ENCODE measurements at places on chromosomes 6 and 20. TPM values are rescaled to one million over a fixed set of nuclear protein-coding genes. Genes with fewer than 3 reads are reported as not detected.

- DNase-seq, result no peak
Observed at GRCh38 chr6:156698239-156699016, 78.8 kb upstream of the ARID1B start.

- DNase-seq, result no peak
Observed at GRCh38 chr6:105045526-105045925, 88.6 kb downstream of the LIN28B start.

GRCh38 chr6:4029687-4030086 is 49.2 kb downstream of the FAM217A start:
- DNase-seq, result no peak

DNA sequence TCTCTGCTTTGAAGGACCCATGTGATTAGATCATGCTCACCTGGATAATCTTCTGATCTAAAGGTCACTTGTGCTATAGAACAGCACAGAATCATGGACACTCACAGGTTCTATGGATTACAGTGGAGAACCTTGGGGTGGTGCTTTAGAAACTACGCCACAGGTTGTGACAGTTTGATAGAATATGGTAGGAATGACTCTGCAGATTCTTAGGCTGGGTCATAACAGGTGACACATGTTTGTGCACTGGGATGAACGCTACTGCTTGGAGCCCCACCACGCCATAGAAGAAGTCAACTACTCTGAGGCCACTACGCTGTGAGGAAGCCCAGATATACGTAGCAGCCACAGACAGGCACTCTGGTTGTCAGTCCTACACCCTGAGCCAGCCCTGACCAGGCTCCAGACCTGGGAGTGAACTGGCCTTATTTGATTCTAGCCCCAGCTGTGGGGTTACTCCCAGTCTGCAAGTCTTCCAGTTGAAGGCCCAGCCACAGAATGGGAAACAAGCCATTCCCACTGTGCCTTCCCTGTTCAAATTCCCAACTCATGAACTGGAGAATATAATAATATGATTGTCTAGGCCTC is 99.0 kb upstream of the SLC24A3 start:
- no peak for DNase-seq

GRCh38 chr6:94751641-94752329 is 825.5 kb upstream of the MANEA start:
- DNase-seq, result no peak

DNA sequence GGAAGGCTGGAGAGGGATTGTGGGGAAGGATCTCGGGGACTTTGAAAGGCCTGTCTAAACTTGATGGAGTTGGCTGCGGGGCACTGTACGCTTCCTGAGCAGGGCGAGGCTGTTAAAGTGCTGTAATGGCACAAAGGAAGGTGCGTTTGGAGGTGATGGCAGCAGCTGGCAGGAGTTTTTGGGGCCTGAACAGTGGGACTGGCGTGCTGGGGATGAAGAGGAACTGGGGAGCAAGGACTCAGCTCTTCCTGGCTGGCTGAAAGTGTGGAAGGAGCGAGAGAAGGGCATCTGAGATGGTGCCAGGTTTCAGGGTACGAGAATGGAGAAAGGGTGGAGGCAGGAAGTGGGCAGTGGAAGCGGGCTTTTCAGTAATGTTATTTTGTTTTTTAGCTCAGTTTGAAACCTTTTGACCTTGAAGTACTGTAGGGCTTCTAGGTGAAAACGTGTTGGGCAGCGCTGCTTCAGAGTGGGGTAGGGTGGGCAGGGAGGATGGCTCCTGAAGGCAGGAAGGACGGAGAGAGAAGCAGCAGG is 8.0 kb downstream of the TMEM181 start:
- DNase-seq, result no peak

- DNase-seq, result peak; percentile 92
Observed at GRCh38 chr20:51595058-51595532, 52.6 kb upstream of the NFATC2 start.

DNA sequence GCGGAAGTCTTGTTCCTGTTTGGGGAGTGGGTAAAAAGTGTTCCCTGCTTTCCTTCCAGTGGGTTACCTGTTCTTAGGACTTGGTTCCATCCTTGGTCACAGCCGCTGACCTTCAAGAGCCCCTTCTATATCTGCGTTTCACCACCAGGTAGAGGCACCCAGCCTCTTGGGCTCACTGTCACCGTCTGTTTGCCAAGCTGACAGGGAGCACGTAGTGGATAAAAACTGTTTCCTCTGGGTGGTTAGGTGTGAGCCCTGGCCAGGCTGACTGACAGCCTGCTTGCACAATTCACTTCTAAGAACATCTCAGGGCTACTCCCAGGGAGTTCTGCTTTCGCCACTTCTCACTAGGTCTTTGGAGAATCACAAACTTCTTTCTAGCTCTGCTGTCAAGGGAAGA is 1.8 kb upstream of the JPH2 start:
- DNase-seq, result no peak

DNA sequence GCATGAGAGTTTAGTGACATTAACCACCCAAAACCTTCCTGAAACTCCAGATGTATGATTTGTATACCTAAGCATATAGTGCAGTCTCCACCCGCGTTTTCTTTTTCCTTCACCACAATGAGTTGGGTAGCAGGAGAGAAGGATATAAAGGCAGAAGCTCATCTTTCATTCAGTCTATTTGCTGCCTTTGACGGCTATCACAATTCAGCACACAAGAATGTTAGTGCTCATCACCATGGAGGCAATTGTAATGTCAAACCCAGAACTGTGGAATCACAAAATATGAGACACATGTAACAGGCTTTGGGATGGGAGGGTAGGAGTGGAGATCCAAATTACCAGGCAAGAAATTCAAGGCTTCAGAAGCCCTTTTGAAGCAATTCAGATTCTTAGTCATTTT is 17.6 kb downstream of the ZHX3 start:
- DNase-seq, result no peak

- DNase-seq, result no peak
Observed at GRCh38 chr6:30703821-30704220, 13.0 kb upstream of the NRM start.

DNA sequence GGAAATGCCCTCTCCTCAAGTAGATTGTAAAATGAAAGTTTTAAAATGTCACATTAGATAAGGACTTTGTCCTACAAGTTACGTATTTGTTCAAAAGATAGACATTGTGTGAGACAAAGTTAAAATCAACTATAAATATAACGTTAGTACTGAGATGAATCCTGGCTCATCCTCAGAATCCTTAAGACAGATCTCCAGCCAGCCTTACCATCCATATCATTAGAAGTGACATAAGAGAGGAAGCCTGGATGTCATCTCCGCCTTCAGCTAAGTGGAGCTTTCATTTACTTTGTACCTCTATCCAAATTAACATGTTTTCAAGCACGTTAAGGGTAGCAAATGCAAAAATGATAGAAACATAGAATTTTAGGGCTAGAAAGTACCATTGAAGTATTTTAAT is 59.1 kb downstream of the SCAF8 start:
- DNase-seq, result no peak

- peak; percentile 86 for DNase-seq
Observed at GRCh38 chr20:1391640-1392442, 1.0 kb downstream of the FKBP1A start.

SLC17A5 gene
- 7.3 TPM for total RNA-seq

ZBTB46 gene
- 17.4 TPM for total RNA-seq

DYNLT2 gene
- total RNA-seq, result 0.83 TPM

ECT2L gene
- total RNA-seq, result 10.5 TPM

COL9A3 gene
- 0.94 TPM for total RNA-seq

MUC22 gene
- total RNA-seq, result not detected

MUCL3 gene
- total RNA-seq, result not detected

MYB gene
- 0.24 TPM for total RNA-seq

CST1 gene
- total RNA-seq, result not detected

KIF25 gene
- 0.24 TPM for total RNA-seq
